Gastroesophageal sphincter (tissue), 4 donors: ENCODE measurements at places on chromosomes 3 and 15.
A peak's percentile ranks its signal among the peaks of the same experiment; 100 is the strongest.

GRCh38 chr3:27971600-27971999 is 249.5 kb upstream of the EOMES start:
- no peaks in the 10 kb centered on the region for H3K36me3 ChIP-seq
- no peak for ATAC-seq
- no peaks in the 10 kb centered on the region for H3K27me3 ChIP-seq
- H3K4me1 ChIP-seq: no peaks in the 10 kb centered on the region

GRCh38 chr15:77070180-77070494 is 772 bp downstream of the TSPAN3 start:
- ATAC-seq: no peak
- H3K27me3 ChIP-seq: no peaks in the 10 kb centered on the region
- no peaks in the 10 kb centered on the region for H3K36me3 ChIP-seq
- peak overlapping the region; percentile 72 for H3K4me3 ChIP-seq

GRCh38 chr15:62607643-62608042 is 434.9 kb upstream of the TPM1 start:
- no peak overlapping the region for H3K4me3 ChIP-seq
- H3K36me3 ChIP-seq: no peaks in the 10 kb centered on the region
- no peaks in the 10 kb centered on the region for H3K4me1 ChIP-seq
- H3K27me3 ChIP-seq: no peaks in the 10 kb centered on the region
- no peak overlapping the region for H3K27ac ChIP-seq
- no peak for ATAC-seq

DNA sequence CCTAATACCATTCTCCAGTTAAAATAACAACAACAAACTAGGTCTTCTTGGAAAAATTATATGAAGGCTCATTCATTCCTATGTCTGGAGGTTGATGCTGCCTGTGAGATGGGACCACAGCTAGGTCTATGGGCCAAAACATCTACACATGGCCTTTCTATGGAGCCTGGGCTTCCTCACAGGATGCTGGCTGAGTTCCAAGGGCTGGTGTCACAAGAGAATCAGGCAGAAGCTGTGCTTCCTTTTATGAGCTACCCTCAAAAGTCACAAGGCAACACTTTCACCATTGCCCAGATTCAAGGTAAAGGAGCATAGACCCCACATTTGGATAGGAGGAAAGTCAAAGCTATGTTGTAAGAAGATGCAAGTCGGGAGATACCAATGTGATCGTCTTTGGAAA is 4.6 kb upstream of the RTP2 start:
- no peaks in the 10 kb centered on the region for H3K4me1 ChIP-seq
- no peak overlapping the region for H3K27ac ChIP-seq
- H3K27me3 ChIP-seq: no peaks in the 10 kb centered on the region
- H3K36me3 ChIP-seq: no peaks in the 10 kb centered on the region

- ATAC-seq: no peak
- H3K27ac ChIP-seq: no peak overlapping the region
- H3K27me3 ChIP-seq: no peaks in the 10 kb centered on the region
- H3K36me3 ChIP-seq: no peaks in the 10 kb centered on the region
These were observed 178.7 kb upstream of the DPH6 start for GRCh38 chr15:35724626-35725025.

- no peaks in the 10 kb centered on the region for H3K4me1 ChIP-seq
- no peak for ATAC-seq
- no peak overlapping the region for H3K27ac ChIP-seq
- no peaks in the 10 kb centered on the region for H3K36me3 ChIP-seq
These were observed 29.0 kb downstream of the CHDH start for GRCh38 chr3:53817211-53817610.

DNA sequence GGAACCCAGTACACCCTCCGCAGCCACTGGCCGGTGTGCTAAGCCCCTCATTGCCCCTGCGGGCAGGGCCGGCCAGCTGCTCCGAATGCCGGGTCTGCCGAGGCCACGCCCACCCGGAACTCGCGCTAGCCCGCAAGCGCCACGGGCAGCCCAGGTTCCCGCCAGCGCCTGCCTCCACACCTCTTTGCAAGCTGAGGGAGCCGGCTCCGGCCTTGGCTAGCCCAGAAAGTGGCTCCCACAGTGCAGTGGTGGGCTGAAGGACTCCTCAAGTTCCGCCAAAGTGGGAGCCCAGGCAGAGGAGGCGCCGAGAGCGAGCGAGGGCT is 81.4 kb upstream of the BCHE start:
- no peak for ATAC-seq
- H3K4me3 ChIP-seq: no peak overlapping the region
- H3K27ac ChIP-seq: no peak overlapping the region
- H3K27me3 ChIP-seq: no peaks in the 10 kb centered on the region
- no peaks in the 10 kb centered on the region for H3K4me1 ChIP-seq
- H3K36me3 ChIP-seq: no peaks in the 10 kb centered on the region

- H3K4me1 ChIP-seq: no peaks in the 10 kb centered on the region
- no peak overlapping the region for H3K4me3 ChIP-seq
- H3K27me3 ChIP-seq: no peaks in the 10 kb centered on the region
These were observed 133.5 kb downstream of the SNRPN start for GRCh38 chr15:25088261-25088790.

DNA sequence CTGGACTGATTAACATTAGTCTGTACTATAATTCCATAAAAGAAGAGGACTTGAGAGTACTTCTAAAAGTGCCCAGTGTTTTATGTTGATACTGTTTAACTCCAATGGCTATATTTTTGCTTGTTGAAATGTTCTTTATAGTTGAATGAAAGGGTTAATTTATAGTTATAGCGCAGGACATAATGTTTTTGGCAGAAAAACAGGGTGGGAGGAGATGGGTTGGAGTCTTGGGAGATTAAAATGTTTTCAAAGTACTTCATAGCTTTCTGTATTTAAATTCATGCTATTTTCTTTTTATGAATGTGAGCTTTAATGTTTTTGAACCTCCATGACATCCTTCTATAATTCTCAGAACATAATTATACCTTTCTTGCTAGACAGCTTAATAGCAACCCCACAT is 108.2 kb downstream of the CNTN3 start:
- no peak for ATAC-seq
- H3K36me3 ChIP-seq: no peaks in the 10 kb centered on the region
- no peaks in the 10 kb centered on the region for H3K4me1 ChIP-seq
- H3K27ac ChIP-seq: no peak overlapping the region
- H3K27me3 ChIP-seq: no peaks in the 10 kb centered on the region
- H3K4me3 ChIP-seq: no peak overlapping the region

DNA sequence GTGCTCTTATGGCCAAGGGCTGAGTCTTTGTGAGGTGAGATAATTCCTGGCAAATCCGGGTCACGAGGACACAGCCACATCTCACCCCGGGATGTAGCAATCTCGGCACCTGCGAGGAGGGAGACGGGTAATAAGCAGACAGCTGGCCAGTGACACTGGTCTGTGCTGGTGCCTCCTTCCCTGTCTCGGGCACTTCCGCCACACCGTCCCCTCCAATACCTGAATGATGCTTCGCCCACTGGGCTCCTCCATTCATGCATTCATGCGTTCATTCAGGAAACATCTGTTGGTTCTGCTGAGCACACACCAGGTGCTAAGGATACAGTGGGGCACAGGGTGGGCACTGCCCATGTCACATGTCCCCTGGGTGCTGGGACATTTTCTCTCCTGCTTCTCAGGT is 60.1 kb downstream of the ATP10A start:
- no peak overlapping the region for H3K4me3 ChIP-seq
- H3K27ac ChIP-seq: no peak overlapping the region
- H3K36me3 ChIP-seq: no peaks in the 10 kb centered on the region
- no peak for ATAC-seq
- H3K27me3 ChIP-seq: no peaks in the 10 kb centered on the region

DNA sequence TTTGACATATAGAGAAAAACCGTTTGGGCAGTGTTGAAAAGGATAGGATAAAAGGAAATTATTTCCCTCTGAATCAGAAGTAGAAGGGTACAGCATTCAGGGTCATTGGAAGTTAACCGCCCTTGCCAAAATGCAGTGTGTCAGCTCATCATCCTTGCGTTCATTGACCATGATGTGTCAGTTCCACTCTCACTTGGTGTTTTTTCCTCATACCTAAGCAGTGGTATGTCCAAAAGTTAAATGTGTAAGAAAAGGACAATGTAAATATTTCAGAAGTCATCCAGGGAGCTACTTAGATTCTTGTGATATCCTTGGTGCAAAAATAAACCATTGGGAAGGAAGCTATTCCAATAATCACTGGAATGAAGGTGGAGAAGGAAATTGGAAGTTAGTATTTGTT is 50.7 kb downstream of the MAP6D1 start:
- no peak overlapping the region for H3K4me3 ChIP-seq
- H3K27me3 ChIP-seq: no peaks in the 10 kb centered on the region
- no peaks in the 10 kb centered on the region for H3K4me1 ChIP-seq
- H3K36me3 ChIP-seq: no peaks in the 10 kb centered on the region
- no peak overlapping the region for H3K27ac ChIP-seq
- no peak for ATAC-seq

GRCh38 chr3:59802045-59802444 is 752.2 kb upstream of the CFAP20DC start:
- no peaks in the 10 kb centered on the region for H3K36me3 ChIP-seq
- H3K4me3 ChIP-seq: no peak overlapping the region
- ATAC-seq: no peak
- no peak overlapping the region for H3K27ac ChIP-seq
- H3K4me1 ChIP-seq: no peaks in the 10 kb centered on the region

DNA sequence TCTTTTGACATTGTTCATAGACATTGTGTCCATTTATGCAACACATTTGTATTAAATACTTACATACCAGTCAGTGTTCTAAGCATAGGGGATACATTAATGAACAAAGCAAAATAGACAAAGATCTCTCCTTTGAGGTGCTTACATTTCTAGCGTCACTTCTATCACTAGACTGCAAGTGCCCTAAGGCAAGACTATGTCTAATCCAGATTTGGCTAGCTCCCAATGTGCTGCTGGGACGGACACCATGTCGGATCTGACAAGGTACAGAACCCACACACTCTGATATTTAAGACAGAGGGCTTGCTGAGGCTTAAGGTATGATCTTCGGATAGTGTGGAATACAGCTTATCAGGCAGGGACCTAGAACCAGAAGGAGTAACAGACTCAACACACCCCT is 41.4 kb downstream of the MYLK start:
- no peaks in the 10 kb centered on the region for H3K4me1 ChIP-seq
- no peaks in the 10 kb centered on the region for H3K27me3 ChIP-seq
- no peaks in the 10 kb centered on the region for H3K36me3 ChIP-seq
- no peak overlapping the region for H3K4me3 ChIP-seq
- no peak overlapping the region for H3K27ac ChIP-seq

DNA sequence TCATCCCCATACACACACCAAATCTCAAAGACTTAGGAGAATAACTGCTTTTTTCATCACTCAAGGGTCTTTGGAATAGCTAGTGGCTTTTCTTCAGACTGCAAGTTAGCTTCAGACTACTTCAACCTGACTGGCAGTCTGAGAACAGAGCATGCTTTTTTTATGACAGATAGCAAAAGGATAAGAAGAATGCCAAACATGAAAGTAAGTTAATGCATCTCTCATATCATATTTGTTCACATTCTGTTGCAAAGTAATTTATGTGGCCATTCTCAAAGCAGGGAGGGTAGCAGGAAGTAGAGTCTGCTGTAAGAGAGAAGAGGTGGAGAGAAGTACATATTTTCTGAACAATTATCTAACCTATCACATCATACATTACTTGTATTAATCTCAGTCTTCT is 544.4 kb downstream of the ZPLD1 start:
- H3K27me3 ChIP-seq: no peaks in the 10 kb centered on the region
- no peak overlapping the region for H3K27ac ChIP-seq
- H3K4me1 ChIP-seq: peaks cover 7% of the 10 kb centered on the region
- no peak overlapping the region for H3K4me3 ChIP-seq

- peaks cover 7% of the 10 kb centered on the region for H3K36me3 ChIP-seq
- no peaks in the 10 kb centered on the region for H3K4me1 ChIP-seq
- H3K4me3 ChIP-seq: no peak overlapping the region
- no peak for ATAC-seq
- H3K27me3 ChIP-seq: no peaks in the 10 kb centered on the region
- H3K27ac ChIP-seq: no peak overlapping the region
These were observed 578.9 kb upstream of the NAALADL2 start for GRCh38 chr3:174280186-174280585.

DNA sequence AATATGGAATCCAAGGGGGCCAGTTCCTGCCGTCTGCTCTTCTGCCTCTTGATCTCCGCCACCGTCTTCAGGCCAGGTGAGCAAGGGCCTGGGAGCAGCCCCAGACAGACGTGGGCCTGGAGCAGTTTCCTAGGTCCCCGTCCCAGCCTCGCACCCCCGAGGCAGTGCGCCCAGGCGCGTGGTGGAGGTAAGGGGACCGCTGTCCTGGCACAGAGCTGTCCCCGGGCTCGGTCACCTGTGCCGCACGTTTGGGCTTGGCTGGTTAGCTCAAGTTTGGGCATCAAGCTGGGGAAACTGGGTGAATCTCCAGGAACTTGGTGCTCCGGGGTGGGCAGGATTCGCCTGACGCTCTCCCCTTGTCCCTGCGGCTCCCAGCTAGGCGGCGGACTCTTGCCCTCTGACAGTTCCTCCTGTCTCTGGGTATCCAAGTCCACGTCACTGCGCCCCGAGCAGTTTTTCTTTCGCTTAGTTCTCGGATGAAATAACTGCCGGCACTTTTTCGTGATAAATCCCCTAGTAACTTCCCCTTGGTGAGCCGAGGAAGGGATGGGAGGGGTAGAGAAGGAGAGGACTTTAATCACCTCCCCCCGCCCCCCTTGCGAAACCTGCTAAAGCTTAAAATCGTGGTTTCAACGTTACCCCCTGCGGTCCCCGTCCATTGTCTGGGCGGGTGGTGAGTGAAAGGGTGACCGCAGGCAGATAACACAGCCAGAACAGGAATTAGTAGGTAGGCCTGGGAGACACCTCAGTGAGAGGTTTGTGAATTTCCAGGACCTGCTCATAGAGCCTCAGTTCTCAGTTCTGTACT is 901 bp downstream of the ALCAM start:
- H3K36me3 ChIP-seq: no peaks in the 10 kb centered on the region
- ATAC-seq: no peak
- peaks cover 2% of the 10 kb centered on the region for H3K4me1 ChIP-seq
- peak overlapping the region; percentile 80 for H3K27ac ChIP-seq
- H3K27me3 ChIP-seq: no peaks in the 10 kb centered on the region

GRCh38 chr3:54853573-54854404 is 74.1 kb downstream of the LRTM1 start:
- H3K4me3 ChIP-seq: no peak overlapping the region
- no peaks in the 10 kb centered on the region for H3K27me3 ChIP-seq
- no peaks in the 10 kb centered on the region for H3K4me1 ChIP-seq
- H3K36me3 ChIP-seq: no peaks in the 10 kb centered on the region
- ATAC-seq: peak; percentile 92

DNA sequence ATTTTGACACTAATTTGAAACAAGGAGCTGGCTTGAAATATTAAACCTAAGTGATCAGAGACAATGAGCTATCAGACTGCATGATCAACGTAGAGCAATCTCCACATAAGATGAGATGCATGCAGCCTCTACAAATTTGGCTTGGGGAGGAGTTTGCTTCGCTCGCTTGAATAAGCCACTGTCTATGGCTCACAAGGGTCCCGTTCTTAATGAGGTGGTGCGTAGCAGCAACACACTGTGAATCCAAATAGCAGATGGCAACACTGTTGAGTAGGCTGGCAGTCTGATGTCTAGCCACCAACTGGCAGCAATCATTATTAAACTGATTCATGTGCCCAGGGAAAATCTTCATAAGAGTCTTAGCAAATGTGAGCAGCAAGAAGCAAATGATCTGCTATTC is 125.4 kb upstream of the CCDC54 start:
- H3K36me3 ChIP-seq: no peaks in the 10 kb centered on the region
- H3K4me3 ChIP-seq: no peak overlapping the region
- no peak for ATAC-seq
- no peak overlapping the region for H3K27ac ChIP-seq
- H3K27me3 ChIP-seq: no peaks in the 10 kb centered on the region
- no peaks in the 10 kb centered on the region for H3K4me1 ChIP-seq

GRCh38 chr15:91790836-91791235 is 62.7 kb upstream of the SLCO3A1 start:
- no peaks in the 10 kb centered on the region for H3K36me3 ChIP-seq
- H3K4me1 ChIP-seq: no peaks in the 10 kb centered on the region
- no peak for ATAC-seq
- no peak overlapping the region for H3K4me3 ChIP-seq
- no peaks in the 10 kb centered on the region for H3K27me3 ChIP-seq
- H3K27ac ChIP-seq: no peak overlapping the region
